ENCODE measurements at places on chromosomes 13 and 19. TPM values are rescaled to one million over a fixed set of nuclear protein-coding genes. Genes with fewer than 3 reads are reported as not detected.
A peak's percentile ranks its signal among the peaks of the same experiment; 100 is the strongest.

Gene MYO1F
- 441 TPM for total RNA-seq

GRCh38 chr19:30144242-30144758 lies 202.3 kb downstream of the URI1 start:
- H3K36me3 ChIP-seq = no peaks in the 10 kb centered on the region
- H3K27me3 ChIP-seq = no peaks in the 10 kb centered on the region
- no peak overlapping the region for H3K27ac ChIP-seq
- no peak for DNase-seq
- no peak overlapping the region for H3K4me3 ChIP-seq

- peak; percentile 84 for DNase-seq
- peaks cover 35% of the 10 kb centered on the region for H3K4me1 ChIP-seq
- H3K27ac ChIP-seq = peak overlapping the region; percentile 77
- peak overlapping the region; percentile 37 for H3K4me3 ChIP-seq
- H3K27me3 ChIP-seq = peaks cover 9% of the 10 kb centered on the region
Observed at GRCh38 chr13:24038405-24038804, 122.1 kb upstream of the SPATA13 start.

DNA sequence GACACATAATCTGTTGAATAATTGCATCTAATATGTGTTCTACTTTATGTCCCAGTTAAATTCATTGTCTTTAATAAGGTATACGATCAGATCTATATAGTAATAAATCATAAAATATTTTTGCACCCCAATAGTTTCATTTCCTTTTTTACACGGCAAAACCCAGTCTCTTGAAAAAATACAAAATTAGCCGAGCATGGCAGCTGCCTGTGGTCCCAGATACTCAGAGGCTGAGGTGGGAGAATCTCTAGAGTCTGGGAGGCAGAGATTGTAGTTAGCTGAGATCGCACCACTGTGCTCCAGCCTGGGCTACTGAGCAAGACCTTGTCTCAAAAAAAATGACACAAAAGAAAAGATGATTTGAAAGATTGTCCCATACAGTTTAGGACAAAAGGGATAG lies 52.3 kb upstream of the PARP4 start:
- DNase-seq = no peak
- peaks cover 5% of the 10 kb centered on the region for H3K36me3 ChIP-seq
- peaks cover 5% of the 10 kb centered on the region for H3K4me1 ChIP-seq
- no peak overlapping the region for H3K27ac ChIP-seq
- H3K4me3 ChIP-seq = no peak overlapping the region

DNA sequence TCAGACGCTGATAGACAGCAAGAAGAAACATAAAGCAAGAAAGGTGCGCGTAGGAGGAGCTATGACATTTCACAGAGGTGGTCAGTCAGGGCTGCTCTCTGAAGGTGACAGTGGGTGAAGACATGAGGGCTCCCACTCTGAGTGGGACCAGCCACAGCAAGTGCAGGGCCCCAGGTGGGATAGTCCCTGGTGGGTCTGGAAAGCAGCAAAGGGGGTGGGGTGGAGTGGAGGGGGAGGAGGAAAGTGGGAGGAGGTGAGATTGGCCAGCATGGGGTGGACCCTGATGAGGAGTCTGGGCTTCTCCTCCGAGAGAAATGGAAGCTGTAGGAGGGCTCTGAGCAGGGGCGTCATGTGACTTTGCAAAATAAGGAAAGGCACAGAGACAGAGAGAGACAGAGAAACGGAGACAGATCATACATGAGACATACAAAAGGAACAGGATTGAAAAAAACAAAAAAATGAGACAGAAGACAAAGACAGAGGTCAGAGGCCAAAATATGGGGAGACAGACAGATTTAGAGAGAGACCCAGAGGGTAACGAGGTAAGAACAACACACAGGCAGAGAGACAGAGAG lies 2.7 kb downstream of the MAP4K1 start:
- no peaks in the 10 kb centered on the region for H3K27me3 ChIP-seq
- DNase-seq = no peak
- peak overlapping the region; percentile 77 for H3K27ac ChIP-seq
- peak overlapping the region; percentile 73 for H3K4me3 ChIP-seq
- H3K4me1 ChIP-seq = peaks cover 51% of the 10 kb centered on the region
- peaks cover 43% of the 10 kb centered on the region for H3K36me3 ChIP-seq

DNA sequence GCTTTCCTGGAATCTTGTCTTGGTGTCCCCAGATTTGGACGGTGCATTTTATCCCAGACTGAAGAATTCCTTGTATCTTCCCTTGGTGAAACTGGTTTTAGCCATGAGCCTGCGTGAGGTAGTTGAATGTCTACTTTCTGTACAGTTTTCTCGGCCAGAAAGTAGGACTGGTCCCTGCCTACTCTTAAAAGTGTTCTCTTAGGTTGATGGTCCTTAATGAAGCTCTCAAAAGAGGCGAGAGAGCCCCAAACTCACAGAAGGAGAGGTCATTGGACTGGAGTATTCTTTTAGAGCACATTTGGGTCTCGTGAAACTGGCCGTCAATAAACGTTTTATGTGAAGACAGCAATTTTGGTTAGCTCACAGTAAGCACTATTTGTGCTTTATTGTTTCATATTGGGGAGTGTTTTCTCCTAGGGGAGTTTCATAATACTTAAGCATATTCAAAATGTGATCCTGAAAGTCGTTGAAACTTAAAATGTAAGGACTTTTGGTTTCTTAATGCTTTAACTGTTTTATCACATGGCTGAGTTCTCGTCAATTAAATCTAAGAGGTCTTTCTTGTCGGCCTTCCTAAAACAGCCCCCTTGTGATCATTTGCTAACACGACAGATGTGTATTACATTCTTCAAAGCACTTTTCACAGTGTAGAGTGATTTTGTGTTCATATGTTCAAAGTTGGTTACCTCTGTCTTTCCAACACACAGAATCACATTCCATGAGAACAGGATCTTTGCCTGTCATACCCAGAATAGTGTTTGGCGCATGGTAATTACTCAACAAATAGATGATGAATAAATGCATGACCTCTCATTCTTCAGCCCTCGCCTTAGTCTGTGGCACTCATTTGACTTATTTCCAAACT lies 889 bp downstream of the GTF2F2 start:
- no peak for DNase-seq
- H3K4me1 ChIP-seq = peaks cover 9% of the 10 kb centered on the region
- no peaks in the 10 kb centered on the region for H3K27me3 ChIP-seq

- DNase-seq = no peak
- peaks cover 7% of the 10 kb centered on the region for H3K27me3 ChIP-seq
- H3K4me3 ChIP-seq = peak overlapping the region; percentile 12
- H3K36me3 ChIP-seq = no peaks in the 10 kb centered on the region
- no peak overlapping the region for H3K27ac ChIP-seq
- no peaks in the 10 kb centered on the region for H3K4me1 ChIP-seq
Observed at GRCh38 chr13:79589603-79590393, 108.8 kb downstream of the NDFIP2 start.

DNA sequence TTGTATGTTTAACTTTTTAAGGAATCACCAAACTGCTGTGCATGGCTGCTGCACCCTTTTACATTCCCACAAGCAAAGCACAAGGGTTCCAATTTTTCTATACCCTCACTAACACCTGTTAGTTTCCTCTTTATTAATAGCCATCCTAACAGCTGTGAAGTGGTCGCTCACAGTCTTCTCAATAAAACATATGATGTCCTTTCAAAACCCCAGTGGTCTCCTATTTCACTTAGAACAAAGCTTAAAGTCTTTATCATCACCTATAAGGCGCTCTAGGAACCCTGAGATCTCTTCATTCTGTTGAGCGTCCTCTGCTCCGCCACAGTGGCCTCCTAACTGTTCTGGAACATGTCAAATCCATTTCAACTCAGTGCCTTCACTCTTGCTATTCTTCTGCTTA lies 400.5 kb downstream of the KLF12 start:
- H3K4me1 ChIP-seq = no peaks in the 10 kb centered on the region
- H3K27ac ChIP-seq = no peak overlapping the region
- H3K36me3 ChIP-seq = no peaks in the 10 kb centered on the region
- H3K4me3 ChIP-seq = no peak overlapping the region
- H3K27me3 ChIP-seq = no peaks in the 10 kb centered on the region

Gene ZNF728
- total RNA-seq = not detected

GRCh38 chr13:66933994-66934393 lies 296.1 kb downstream of the PCDH9 start:
- no peak for DNase-seq
- no peak overlapping the region for H3K27ac ChIP-seq
- no peaks in the 10 kb centered on the region for H3K4me1 ChIP-seq
- no peaks in the 10 kb centered on the region for H3K27me3 ChIP-seq
- H3K4me3 ChIP-seq = no peak overlapping the region

DNA sequence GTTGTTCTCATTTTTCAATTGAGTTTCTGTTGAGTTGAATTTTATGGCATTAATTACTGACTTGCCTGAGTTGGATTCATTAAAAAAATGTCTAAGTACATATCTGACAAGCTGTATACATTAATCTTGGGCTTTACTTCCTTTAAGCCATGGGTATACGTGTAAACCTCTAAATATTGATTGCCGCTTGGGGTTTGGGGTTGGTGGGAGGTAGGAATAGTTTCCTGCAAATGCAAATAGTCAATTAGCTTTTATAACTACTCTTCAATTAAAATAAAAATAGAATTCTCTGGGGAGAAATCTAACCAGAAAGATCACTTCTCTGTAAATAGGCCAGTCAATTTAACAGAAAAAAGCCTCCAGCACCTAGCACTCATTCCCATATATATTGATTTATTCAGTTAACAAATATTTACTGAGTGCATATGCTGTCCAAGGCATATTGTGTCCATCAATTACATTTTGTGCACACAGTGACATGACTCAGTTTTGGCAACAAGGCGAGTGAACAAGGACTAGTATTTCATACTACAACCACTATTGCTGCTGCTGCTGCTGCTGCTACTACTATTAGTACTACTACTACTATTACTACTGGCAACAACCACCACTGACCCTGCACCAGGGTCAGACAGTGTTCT lies 306.8 kb downstream of the RFC3 start:
- H3K4me1 ChIP-seq = no peaks in the 10 kb centered on the region
- no peak overlapping the region for H3K27ac ChIP-seq
- H3K27me3 ChIP-seq = no peaks in the 10 kb centered on the region

- DNase-seq = no peak
- no peaks in the 10 kb centered on the region for H3K36me3 ChIP-seq
- no peaks in the 10 kb centered on the region for H3K27me3 ChIP-seq
- no peak overlapping the region for H3K27ac ChIP-seq
- H3K4me3 ChIP-seq = no peak overlapping the region
Observed at GRCh38 chr13:77832339-77833100, 86.1 kb downstream of the EDNRB start.

Gene HSD17B14
- total RNA-seq = 0.59 TPM

DNA sequence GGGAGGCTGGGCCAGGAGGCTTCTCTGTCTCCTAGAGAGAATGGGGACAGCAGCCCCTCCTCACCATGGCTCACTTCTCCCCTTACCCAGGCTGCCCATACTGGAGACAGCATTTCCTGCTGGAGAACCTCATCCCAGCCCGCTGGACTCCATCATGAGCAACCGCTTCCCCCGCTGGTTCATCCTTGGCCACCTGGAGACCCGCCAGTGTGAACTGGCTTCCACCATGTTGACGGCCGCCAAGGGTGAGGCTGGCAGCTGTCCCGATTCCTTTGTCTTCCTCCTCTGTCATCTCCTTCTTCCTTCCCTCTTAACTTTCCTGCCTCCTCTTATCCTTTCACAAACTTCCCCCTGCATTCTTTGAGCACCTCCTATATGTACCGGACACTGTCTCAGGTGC lies 28.0 kb downstream of the ZSWIM4 start:
- H3K27me3 ChIP-seq = no peaks in the 10 kb centered on the region
- H3K27ac ChIP-seq = no peak overlapping the region
- H3K4me1 ChIP-seq = peaks cover 7% of the 10 kb centered on the region

- no peak for DNase-seq
- H3K27ac ChIP-seq = no peak overlapping the region
- no peak overlapping the region for H3K4me3 ChIP-seq
- H3K36me3 ChIP-seq = no peaks in the 10 kb centered on the region
- no peaks in the 10 kb centered on the region for H3K4me1 ChIP-seq
- peaks cover 54% of the 10 kb centered on the region for H3K27me3 ChIP-seq
Observed at GRCh38 chr13:29621051-29621800, 25.7 kb upstream of the SLC7A1 start.
